ENCODE measurements at places on chromosomes 12 and 14.

DNA sequence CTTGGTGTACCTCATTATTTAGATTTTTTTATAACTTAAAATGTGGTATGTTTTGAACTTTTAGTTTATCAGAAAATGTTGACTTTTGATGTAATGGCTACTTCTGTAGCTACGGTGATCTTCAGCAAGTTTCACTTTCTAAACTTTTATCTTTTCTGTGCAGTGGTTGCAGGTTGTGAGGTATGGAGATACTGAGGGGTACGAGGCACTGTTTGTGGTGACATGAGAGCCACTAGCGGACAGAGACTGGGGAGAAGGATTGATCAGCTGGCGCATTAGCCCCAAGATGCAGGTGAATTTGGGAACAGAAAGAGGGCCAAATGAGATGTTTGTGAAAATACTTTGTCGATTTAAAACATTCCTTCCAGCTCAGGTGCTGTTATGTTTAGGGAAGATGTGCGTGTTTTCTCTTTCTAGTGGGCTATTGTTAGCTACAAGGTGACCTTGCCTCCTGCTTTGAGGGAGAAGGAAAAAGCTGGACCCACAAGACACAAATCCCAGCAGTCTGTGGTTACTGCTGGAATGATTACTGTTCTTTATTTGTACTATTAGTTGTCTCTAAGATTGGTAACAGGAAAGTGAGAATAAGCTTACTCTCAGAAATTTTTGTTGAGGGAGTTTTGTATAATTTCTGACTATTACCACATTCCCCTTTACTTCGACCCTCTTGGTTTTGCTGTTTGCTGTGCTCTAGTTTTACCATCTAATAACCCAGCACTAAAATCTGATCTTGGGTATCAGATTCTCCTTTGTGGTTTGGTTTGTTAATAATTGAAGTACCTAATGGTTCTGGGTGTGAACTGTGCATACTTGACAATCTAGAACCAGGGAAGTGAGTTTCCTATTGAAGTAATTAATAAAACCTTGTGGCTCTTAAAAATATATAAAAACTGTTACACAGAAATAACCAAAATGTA is 61.7 kb downstream of the FBXO34 start:
- DNase-seq = no peak

GRCh38 chr12:40618636-40619035 is 73.6 kb upstream of the CNTN1 start:
- no peak for DNase-seq

DNA sequence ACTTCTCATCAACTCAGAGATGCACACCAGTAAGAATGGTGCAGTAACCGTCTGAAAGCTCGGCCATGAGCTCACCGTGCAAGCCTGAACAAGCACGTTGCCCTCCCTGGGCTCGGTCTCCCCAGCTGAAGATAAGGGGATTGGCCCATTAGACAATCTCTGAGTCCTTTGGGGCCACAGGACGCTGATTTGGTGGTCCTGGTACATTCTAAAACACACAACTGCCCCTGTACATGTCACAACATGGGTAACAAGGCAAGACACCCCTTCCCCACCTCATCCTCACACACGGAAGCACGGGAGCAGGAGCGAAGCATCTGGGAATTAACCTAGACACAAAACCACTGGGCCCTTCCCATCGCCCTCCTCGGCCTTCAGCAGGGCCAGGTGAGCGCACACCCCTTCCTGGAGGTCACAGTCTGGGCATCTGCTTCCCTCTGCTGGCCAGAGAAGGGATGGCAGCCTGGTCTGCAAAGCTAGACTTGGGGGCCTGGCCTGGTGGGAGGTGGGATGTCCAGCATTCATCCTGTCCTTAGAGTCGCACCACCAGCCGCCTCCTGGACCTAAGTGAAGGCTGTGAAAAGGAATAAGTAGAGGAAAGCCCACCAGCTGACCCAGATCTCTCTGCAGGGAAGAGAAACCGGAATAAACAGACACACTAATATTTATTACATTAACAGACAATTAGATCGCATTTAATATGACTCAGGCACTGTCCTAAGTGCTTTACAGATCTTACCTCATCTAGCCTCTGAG is 18.9 kb upstream of the SMUG1 start:
- DNase-seq = peak; percentile 40

GRCh38 chr12:24415934-24416333 is 466.5 kb upstream of the SOX5 start:
- DNase-seq = no peak

GRCh38 chr12:41772478-41772877 is 372.2 kb downstream of the GXYLT1 start:
- DNase-seq = no peak

DNA sequence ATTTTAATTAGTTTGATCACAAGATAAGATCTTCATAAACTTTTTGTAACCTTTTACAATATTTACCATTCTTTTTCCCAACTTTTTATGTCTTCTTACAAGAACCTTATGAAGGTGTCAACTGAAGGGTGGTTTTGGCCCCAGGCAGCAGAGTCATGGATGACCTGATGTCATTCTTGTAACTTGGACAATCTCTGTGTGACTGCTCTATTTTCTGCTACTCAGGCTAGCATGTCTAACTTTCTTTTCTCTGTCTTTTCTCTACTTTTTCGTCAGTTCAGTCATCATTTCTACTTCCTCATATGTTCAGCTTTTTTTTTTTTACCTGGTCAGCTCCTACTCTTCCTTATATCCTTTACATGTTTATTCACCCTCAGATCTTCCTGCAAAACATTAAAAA is 150.7 kb upstream of the PTPRQ start:
- DNase-seq = no peak

DNA sequence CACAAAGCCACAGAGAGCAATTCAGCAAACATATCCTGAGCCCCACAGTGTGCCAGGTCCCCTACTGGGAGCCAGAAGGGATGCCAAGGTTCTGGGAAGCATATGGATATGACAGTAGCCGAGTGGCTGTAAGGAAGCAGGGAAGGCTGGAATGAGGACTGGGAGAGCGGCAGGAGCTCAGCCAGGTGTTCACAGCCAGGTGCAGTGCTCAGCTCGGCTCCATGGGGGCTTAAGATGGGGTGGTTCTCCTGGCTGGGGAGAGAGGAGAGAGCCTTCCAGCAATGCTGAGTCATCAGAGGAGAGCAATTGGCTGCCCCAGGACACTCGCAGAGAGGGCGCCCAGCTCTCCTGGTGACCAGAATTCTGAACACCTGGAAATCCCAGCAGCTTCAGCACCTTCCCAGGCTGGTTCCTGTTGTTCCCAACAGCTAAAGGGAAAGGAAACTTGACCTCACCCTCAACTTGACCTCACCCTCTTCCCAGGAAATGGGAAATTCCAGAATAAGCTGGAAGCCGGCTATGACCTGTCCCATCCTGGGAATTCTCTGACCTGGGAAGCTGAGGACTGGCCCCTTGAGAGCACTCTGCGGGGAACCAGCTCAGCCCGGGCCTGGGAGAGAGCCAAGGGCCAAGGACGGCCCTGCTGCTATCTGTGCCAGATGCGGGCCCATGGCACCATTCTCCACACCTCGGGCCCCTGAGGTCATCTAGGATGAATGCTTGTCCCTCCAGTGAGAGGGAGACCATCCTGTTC is 34.6 kb downstream of the SLC6A12 start:
- DNase-seq = no peak

DNA sequence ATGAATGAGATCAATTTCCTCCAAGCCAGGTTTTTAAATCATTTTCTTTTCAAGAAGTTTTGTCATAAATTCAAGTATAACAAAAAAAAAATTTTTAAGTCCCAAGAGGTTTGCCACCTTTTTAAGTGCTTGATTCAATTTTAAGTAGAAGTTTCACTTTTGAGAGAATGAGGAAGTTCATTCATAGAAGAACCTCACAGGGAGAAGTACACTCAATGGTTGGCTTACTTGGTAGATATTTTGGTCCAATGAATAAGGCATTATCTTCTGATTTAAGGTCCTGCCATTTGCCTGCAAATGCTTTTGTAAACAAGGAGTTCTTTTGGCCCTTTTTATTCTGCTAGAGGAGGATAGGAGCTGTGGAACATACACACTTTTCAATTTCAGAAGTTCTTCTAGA is 96.7 kb upstream of the NOVA1 start:
- DNase-seq = no peak

DNA sequence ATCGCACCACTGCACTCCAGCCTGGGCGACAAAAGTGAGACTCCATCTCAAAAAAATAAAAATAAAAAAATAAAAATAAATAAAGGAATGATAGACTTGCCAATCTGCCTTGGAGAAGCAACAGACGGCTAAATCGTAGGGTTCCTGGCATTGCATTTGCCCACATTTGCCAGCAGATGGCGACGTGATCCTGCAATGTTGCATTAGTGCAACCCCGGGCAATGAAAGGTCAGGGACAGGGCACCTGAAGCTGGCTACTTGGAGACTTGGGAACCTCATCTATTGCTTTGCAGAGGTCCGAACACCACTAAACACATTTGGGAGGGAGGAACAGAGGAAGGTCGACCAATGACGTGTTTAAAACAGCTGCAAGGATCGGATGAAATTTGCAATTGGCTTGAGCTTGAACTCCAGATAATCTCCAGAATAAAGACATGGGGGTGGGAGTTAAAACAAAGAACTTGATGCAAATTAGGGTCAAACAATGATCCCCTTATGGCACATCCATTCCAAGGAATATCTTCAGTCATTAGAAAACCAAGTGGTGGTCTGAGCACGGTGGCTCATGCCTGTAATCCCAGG is 34.6 kb downstream of the SPRING1 start:
- peak; percentile 64 for DNase-seq

DNA sequence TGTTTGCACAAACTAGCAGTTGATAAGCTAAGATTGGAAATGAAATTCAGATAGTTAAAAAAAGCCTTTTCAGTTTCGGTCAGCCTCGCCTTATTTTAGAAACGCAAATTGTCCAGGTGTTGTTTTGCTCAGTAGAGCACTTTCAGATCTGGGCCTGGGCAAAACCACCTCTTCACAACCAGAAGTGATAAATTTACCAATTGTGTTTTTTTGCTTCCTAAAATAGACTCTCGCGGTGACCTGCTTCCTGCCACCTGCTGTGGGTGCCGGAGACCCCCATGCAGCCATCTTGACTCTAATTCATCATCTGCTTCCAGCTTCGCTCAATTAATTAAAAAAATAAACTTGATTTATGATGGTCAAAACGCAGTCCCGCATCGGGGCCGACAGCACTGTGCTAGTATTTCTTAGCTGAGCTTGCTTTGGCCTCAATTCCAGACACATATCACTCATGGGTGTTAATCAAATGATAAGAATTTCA is 335.6 kb downstream of the TMEM121 start:
- DNase-seq = no peak

Data from inflammatory macrophage treated with lipopolysaccharide for 4 hours (primary cell).